Mucosa of gallbladder (tissue), 1 donor: ENCODE measurements at places on chromosomes 16 and 17.
A peak's percentile ranks its signal among the peaks of the same experiment; 100 is the strongest.

- DNase-seq: no peak
These were observed 139.8 kb downstream of the FOXL1 start for GRCh38 chr16:86718118-86718517.

GRCh38 chr17:43579566-43580140, 33.5 kb upstream of the ETV4 start:
- no peak for DNase-seq

DNA sequence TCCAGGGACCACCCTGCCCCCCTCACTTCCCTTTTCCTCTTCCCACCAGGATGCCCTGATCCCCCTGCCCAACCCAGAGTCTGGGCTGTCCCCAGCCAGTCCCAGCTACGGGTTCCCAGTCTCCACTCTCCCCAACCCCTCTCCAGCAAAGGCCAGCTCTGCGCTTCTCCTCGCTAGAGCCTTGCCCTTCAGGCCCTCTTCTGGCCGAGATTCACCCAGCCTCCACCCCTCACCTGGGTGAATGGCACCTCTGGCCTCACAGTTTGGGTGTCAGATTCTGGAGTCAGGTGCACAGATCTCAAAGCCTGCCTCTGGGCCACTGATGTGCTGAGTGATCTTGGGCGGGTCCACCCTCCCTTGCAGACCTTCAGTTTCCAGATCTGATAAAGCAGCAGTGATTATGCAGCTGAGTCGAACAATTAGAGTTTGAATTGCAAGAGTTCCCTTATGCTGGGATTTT, 185.6 kb upstream of the TNRC6C start:
- no peak for DNase-seq

DNA sequence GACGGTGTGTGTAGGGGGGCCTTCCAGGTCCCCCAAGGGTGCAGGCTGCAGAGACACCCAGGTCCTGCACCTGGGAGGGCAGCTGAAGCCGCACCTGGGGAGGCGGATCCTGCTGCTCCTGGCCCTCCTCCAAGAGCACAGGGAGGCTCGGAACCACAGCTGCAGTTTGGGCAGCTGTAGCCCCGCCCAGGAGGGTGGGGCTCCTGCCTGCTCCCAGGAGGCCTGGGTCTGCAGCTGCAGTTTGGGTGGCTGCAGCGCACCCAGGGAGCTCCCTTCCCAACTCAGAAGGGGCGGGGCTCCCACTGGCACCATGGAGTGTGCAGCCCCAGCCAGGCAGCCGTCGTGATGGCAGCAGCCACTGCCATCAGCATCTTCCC, 69.4 kb upstream of the NKD1 start:
- no peak for DNase-seq

DNA sequence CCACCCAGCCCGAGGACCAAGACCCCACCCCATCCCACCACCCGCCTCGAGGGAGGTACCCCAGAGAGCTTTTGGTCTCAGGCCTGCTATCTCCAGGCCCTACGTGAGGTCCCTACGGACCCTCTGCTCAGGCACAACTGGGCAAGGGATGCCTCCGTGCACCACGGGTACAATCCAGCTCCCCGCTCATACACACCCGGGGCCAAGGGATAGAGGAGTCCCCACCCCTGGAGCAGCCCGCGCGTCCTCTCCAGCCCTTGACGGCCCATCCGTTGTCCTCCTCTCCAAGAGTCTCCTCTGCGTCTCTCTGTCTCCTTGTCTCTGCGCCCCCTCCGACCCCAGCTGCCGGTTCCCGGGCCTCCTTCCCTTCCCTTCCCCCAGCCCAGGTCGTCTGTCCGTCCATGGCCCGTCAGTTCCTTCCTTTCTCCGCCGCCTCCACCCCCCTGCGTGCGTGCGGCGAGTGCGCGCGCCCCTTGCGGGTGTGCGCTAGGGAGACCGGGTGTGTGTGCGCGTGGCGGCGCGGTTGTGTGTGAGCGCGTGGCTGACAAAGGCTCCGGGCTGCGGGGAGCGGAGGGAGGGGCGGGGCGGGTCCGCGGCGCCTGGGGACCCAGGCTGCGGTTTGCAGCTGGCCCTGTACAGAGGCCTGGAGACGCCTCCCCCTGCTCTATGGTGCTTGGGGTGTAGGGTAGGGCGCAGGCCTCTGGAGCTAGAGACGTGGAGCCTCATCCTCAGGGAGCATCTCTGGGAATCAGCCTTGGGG, 930 bp downstream of the SPNS2 start:
- DNase-seq: no peak

- no peak for DNase-seq
These were observed 11.0 kb upstream of the WIPI1 start for GRCh38 chr17:68468334-68468733.

- DNase-seq: no peak
These were observed 119.3 kb upstream of the TMEM97 start for GRCh38 chr17:28199728-28200127.

DNA sequence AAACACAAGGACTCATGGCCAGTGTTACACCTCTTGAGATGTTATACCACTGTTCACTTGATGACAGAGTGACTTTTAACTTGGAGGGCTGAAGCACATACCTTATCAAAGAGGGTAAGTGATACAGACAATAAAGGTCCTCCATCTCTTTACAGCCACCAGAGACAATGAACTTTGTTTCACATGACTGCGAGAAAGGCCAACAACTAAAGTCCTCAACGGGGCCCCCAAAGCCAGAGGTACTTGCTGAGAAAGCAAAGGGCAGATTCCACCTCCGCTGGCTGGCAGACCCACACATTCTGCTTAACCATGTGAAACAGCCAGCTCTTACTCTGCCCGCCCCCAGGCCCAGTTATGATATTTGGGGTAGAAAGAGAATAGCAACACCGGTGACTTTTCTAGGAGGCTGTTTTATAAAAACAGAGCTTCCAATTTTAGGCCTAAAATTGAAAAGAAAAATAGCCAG, 21.4 kb downstream of the DCUN1D3 start:
- DNase-seq: no peak

DNA sequence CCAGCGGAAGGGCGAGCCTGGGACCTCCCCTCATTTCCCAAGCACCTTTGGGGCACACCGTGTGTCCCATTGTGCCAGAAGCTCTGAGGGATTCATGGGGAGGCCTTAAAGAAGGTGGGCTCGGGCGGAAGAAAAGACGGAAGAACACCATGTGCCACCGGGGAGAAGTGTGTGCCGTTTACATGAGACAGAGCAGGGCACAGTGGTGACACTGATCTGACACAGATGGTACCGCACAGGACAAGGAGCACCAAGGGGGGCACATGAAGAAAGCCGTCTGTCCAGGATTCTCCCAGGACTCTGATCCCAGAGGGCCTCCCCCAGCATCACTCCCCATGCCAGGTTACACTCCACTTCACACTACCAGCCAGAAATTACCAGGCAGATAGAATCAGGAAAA, 128.7 kb upstream of the CHMP6 start:
- DNase-seq: no peak

DNA sequence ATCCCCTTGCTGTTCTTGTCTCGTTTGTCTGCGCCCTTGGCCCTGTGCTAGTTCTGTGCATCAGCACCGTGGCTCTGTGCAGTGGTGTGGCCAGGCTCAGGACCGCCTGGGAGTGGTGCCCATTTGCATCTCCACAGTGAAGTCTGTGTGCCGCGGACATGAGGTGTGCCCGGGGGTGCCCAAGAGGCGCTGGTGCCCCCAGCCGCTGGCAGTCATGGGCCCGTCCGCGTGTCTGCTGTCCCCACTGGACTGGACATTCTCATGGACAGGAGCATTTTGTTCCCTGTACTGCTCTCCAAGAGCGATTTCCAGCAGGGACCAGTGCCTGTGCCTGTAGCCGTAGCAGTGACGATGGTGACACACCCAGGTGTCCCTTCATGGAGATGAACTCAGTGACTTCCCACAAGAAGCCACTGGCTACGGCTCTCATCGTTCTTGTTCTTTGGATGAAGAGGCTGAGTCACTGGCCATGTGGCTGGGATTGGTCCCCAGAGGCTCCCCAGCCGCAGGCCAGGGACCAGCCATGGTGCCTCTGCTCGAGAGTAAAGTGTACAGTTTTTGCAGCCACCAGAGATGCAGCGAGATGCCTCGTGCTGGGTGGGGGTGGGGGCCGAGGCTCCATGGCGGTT, 13.0 kb upstream of the MC1R start:
- no peak for DNase-seq

DNA sequence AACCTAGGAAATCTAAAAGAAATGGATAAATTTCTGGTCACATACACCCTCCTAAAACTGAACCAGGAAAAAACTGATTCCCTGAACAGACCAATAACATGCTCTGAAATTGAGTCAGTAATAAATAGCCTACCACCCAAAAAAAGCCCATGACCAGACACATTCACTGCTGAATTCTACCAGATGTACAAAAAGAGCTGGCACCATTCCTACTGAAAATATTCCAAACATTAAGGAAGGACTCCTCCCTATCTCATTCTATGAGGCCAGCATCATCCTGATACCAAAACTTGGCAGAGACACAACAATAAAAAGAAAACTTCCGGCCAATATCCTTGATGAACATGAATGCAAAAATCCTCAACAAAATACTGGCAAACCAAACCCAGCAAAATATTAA, 52.9 kb downstream of the TTC19 start:
- DNase-seq: no peak

DNA sequence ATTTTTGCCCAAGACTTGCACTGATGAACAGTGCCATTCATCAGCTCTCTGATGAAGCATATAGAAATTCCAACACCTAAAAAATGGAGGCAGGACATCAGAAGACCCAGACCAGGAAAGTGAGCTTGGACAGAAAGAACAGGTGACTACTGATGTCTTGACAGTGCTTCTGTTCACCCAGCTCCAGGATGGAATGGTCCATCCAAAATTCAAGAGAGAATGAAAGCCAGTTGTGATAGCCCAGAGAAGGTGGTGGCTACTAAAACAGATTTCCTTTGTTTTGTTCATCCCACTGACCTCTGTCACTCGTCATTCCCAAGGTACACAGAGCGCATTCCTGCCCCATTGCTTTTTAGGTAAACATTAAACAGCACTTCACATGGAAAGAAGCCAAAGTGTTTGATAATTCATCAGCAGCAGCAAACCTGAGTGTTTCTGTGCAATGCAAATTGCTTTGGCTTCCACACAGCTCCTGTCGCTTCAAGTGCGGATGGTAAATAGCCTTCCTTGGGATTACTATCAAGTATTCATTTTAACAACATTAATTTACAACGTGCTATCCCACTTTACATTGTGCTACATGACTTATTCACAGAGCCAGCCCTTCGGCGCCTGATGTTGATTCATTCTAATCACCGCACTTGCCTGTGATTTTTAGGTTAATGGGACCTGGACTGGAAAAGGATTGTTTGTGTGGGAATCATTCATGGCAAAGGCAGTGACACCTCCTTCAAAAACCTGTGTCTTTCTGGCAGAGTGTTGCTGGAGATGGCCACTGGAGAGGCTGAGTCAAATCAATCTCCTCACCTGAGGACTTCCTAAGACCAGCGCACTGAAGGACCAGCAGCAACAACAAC, 65.1 kb upstream of the TOX3 start:
- DNase-seq: peak; percentile 77

GRCh38 chr17:80154166-80154565, 7.2 kb upstream of the EIF4A3 start:
- no peak for DNase-seq

- DNase-seq: no peak
These were observed 78.2 kb upstream of the RNU2-1 start for GRCh38 chr17:43312011-43312410.

- DNase-seq: no peak
These were observed 265.0 kb downstream of the PHKB start for GRCh38 chr16:47726031-47726675.

- peak; percentile 31 for DNase-seq
These were observed 70.9 kb downstream of the GNAO1 start for GRCh38 chr16:56262148-56262547.

- DNase-seq: no peak
These were observed 21.3 kb downstream of the NECAB2 start for GRCh38 chr16:83989300-83989699.

- no peak for DNase-seq
These were observed 489.0 kb downstream of the NPIPA7 start for GRCh38 chr16:16867973-16868372.

- DNase-seq: no peak
These were observed 363.1 kb downstream of the WWOX start for GRCh38 chr16:78462288-78463208.

DNA sequence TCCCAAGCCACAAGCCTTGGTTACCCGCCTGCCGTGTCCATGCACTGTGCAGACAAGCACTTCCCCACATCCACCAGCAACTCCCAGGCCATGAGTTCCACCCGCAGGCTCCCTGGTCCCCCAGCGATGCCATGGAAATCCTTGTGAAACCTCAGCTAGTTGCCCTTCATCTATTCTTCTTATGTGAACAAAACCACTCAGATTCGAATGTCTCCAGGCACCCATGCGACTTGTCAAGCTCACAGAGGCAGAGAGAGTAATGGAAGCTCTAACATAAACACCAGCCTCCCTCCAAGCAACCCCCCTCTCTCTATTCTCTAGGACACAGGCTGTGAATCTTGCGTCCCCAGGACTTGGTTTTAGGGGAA, 182.6 kb downstream of the C16orf95 start:
- no peak for DNase-seq

DNA sequence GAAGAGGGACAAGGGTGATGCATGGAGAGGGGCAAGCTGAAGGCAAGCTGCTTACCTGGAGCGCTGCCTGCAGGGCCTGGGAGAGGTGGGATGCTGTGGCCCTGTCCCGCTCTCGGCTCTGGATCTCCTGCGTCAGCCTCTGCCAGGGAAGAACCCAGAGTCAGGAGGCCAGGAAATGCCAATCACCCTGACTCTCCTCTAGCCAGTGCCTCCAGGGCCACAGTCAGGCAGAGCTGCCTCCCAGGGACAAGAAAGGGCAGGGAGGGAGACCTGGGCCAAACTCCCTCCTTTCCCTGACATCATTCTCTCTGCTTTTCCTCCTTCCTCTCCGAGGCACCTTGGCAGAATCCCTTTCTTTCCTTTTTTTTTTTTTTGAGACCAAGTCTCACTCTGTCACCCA, 11.3 kb downstream of the CDK3 start:
- DNase-seq: no peak
